ENCODE measurements at places on chromosomes 1 and 21.

GRCh38 chr1:71618191-71618590, 537.4 kb upstream of the ZRANB2 start:
- no peak for DNase-seq

DNA sequence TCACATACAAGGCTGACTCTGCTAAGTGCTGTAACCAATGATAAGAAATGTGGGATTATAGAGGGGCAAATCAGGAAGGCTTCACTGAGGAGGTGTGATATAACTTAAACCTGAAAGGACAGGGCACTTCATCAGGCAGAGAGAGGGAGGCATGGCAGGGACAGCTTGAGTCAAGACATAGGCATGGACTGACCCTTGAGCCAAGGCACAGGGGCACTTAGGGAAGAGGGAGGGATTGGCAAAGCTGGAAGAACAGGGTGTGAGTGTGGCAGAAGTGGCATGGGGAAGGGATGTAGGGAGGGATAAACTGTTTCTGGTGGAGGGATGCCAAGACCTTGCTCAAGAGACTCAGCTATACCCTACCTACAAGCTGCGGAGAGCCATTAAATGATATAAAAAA, 81.3 kb downstream of the PLXNA2 start:
- no peak for DNase-seq

DNA sequence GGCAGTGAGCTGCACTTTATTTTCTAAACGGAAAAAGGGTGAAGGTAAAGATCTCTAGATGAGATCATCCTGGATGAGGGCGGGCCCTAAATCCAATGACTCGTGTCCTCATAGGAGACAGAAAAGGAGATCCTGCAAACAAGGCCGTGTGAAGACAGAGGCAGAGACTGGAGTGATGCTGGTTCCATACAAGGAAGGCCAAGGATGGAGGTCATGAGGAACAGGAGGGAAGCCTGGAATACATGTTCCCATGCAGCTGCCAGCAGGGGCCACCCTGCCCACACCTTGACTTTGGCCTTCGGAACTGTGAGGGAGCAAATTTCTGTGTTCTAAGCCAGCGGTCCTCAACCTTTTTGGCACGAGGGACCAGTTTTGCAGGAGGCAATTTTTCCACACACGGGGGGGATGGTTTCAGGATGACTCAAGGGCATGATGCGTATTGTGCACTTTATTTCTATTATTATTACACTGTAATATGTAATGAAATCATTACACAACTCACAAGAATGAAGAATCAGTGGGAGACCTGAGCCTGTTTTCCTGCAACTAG, 94.3 kb downstream of the PSMG1 start:
- no peak for DNase-seq

- peak; percentile 37 for DNase-seq
Observed at GRCh38 chr1:78619446-78619802, 824 bp upstream of the IFI44L start.

GRCh38 chr1:244234009-244234643, 183.0 kb downstream of the ZBTB18 start:
- DNase-seq: no peak

DNA sequence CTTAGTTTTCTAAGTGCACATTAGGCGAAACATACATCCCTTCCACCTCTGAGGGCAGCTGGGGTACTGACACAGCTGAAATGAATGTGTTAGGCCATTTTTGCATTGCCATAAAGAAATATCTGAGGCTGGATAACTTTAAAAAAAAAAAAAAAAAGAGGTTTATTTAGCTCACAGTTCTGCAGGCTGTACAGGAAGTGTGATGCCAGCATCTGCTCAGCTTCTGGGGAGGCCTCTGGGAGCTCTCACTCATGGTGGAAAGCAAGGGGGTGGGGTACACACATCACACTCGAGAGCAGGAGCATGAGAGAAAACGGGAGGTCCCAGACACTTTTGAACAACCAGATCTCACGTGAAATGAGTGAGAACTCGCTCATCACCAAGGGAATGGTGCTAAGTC, 158.1 kb downstream of the PSMG1 start:
- no peak for DNase-seq

DNA sequence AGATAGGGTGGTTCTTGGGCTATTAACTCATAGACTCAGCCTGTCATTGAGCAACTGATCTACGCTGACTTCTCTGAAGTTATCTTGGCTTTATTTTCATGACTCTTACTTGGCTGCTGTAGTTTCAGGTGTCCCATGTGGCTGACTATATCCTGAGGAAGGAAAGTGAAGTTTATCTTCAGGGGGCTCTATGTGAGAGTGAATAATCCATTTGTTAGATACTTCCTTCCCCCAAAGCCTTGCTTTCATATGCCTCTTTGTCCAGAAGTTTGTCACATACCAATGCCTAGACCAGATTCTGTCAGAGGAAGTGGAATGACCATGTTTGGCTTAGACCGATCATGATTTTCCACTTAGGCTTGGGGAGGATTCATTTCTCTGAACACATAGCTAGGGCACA, 27.9 kb upstream of the C1orf87 start:
- no peak for DNase-seq

DNA sequence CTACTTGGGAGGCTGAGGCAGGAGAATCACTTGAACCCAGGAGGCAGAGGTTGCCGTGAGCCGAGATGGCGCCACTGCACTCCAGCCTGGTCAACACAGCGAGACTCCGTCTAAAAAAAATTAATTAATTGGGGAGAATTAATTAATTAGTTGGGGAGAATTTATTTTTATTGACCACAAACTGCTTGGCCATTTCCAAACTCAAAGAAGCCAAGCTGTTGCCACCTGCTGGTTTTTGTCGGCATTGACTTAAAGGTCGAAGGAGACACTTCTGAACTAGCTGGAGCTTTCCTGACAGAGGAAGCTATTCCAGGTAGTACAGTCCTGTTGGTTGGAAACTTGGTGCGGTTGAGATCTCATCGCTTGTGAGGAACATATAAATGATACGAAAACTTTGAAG, 13.1 kb downstream of the MAP1LC3C start:
- DNase-seq: peak; percentile 2

DNA sequence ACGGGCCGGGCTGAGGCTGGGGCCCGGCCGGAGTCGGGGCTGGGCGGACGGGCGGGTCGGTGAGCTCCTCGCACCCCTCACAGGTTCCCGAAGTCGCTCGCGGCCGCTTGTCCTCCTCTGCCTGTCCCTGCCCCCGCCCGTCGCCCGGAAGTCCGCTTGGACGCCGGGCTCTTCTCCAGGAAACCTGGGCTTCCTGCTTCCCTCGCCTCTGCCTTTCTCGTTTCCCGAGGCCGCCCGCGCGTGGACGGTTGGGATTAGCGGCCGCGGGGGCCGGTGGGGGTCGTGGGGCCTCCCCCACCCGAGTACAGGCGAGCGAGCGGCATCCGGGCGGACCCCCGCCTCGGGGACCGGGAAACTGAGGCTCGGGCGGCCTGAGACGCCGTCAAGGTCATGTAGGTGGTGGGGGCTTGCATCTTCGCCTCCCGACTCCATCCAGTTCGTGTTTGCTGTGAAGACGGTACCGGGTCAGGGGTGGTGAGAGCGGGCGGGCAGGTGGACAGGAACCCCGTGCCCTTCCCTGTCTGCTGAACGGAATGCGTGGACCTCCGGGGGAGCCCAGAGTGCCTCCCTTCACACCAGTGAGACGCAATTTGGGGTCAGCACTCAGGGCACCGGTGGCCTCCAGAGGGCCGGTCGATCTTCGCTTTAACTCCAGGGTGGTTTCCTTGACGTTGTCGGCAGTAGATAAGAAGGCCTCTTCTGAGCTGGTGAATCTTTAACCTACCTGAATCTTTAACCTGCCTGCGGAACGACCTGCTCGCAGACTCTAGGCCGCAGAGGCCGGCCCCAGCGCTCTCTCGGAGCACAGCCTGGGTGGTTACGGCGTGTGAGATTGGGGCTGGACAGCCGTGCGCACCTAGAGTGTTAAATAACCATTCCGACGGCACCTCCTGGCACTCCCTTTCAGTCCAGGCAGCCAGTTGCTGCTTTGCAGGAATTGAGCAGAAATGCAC, 686 bp downstream of the ARF1 start:
- DNase-seq: no peak

GRCh38 chr1:6298940-6299465, 38.1 kb upstream of the GPR153 start:
- no peak for DNase-seq

GRCh38 chr1:210629276-210629675, 300.6 kb downstream of the HHAT start:
- DNase-seq: no peak

GRCh38 chr21:45236481-45236880, 51.2 kb downstream of the POFUT2 start:
- no peak for DNase-seq

DNA sequence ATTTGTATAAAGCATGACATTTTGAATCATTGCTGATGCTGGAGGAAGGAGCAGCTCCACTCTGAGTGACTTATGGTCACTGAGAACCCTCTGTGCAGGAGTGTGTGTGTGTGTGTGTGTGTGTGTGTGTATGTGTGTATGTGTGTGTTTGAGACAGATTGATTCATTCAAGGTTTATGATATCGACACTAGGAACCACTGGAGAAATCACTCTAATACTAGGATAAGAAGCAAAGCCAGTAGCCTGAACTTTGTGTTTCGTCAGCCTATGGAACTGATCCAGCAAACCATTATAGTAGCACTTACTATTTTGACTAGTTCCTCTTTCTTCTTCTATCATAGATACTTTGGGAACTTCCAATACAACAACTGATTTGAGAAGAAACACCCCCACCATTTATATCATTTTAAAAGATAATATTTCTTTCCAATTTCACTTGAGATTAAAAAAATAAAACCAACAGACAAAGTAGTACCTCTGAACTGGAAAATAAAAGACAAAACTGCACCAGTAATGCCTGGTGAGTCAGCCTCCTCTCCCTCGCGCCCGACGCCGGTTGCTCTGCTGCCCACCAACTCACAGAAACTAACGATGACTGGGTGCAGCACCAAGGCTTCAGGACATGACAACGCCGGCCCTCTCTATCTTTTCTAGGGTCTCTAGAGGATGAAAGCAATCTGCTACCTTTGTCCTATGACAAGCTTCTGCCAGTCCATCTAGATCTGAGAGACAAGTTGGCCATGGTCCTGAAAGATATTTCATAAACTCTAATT, 20.9 kb downstream of the SLAMF1 start:
- DNase-seq: no peak

- no peak for DNase-seq
Observed at GRCh38 chr1:16017461-16018303, at the start of gene HSPB7. Gene HSPB7, minus strand, starts transcription at chr1:16018043. Its CDS starts 80 bp downstream, at chr1:16017963.

DNA sequence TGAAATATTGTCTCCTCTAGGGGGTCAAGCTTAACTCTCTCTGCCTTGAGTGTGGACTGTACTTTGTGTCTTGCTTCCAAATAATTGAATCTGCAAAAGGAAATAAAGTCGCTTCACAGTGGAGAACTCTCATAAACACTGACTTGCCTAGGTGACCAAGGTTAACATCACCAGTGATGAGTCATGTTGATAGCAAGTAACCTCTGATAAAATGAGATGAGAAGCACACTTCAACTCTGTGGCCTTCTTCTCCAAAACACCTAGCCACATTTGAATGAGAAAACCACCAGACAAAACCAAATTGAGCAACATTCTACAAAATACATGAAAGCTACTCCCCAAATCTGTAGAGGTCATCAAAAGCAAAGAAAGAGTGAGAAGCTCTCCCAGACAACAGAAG, 37.6 kb downstream of the PDE4B start:
- DNase-seq: no peak

DNA sequence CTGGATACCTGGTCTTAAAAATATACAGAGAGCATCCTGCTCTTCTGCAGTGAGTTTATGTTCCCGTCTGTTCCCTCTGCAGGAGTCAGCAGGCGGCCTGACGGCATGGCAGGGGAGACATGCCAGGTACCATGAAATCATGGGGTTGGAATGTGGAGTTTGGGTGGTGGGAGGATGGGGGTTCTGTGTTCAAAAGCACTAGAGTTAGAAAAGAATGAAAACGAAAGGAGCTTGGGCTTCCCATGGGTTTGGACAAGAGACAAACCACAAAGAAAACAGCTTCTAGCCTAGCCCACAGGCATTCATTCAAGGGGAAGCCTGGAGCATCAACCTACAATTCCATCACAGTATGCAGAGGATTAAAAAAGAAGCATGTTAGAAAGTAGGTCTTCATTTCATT, 59.9 kb downstream of the WARS2 start:
- DNase-seq: no peak

- no peak for DNase-seq
Observed at GRCh38 chr1:159056069-159056698, 20.4 kb downstream of the AIM2 start.

- DNase-seq: no peak
Observed at GRCh38 chr1:51792864-51793263, 85.7 kb downstream of the NRDC start.

DNA sequence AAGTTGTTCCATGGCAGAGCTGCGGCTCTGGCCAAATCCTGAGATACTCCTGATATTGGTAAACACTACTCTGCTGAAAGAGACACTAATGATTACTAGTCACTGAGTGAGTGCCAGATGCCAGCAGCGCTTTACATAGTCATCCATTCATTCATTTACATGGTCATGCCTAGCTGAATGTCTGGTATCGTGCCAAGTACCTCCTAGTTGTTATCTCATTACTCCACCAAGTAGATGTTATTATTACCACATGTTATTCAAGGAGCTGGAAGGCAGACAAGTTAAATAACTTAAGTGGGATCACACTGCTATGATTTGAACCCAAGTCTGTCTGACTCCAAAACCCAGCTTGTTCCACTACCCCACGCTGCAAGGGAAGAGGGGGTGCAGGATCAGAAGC, 4.7 kb downstream of the OLFML2B start:
- DNase-seq: no peak

- no peak for DNase-seq
Observed at GRCh38 chr1:80164150-80164549, 1157.6 kb upstream of the ADGRL4 start.

DNA sequence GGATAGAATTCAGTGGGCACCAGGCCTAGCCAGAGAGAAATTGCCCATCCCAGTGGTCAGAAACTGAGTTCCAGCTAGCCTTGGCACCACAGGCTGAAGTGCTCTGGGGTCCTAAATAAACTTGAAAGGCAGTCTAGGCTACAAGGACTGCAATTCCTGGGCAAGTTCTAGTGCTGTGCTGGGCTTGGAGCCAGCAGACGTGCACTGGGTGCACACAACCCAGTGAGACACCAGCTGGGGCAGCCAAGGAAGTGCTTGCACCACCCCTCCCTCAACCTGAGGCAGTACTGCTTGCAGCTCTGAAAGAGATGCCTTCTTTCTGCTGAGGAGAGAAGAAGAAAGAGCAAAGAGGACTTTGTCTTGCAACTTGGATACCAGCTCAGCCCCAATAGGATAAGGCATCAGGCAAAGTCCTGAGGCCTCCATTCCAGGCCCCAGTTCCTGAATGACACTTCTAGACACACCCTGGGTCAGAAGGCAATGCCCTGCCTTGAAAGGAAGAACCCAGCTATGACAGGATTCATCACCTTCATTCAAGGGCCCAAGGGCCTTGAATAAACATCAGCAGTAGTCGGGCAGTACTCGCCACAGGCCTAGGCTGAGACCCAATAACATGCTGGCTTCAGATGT, 55.1 kb downstream of the OVGP1 start:
- no peak for DNase-seq

DNA sequence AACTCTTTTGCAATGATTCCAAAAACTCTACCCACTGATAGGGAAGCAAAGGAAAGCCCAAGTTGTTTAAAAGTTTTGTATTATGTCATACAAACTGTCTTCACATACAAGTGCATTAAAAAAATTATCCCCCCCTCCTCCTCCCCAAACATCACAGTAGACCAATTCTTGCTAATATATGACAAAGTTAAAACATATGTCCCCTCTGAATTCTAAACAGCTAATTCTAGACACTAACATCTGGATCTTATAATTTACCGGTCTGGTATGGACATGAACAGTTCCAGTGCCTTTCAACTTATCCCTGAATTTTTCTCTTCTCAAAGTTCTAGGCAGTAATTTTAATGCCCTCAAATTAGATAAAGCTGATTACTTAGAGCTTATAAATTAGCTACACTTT, 13.4 kb downstream of the RIT1 start:
- DNase-seq: no peak
